NCI-H1436 treated with DMSO at 0.1 percent for 48 hours (cell line): ENCODE measurements at places on chromosomes 5 and 9.

GRCh38 chr9:125538092-125538473 lies 168.9 kb downstream of the MAPKAP1 start:
- DNase-seq = peak; percentile 18

DNA sequence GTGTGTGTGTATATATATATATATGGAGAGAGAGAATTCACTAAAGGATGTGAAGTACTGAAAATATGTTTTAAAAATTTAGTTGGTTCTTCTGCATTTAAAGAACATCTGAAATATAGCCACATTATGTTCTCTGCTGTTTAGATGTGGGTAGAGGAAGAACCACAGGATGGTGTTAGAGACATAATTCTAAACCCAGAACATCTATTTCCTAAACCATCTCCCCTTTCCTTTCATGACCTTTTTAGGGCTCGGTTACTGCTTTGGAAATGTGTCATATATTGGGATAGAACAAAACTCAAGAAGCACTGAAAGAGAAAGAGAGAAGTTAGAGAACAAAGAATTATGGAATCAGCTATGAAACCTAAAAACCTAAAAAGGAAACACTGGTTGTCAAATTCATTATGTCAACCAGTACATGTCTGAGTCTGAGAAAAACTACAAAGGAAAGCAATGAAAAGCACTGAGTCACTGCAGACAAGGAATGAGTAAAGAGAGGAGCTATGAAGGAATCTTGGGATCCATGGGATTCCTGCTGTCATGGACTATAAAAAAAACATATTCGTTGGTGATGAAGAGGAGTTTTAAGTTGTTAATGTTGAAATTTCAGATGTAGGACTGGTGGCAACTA lies 28.4 kb downstream of the SLC12A2 start:
- DNase-seq = no peak

DNA sequence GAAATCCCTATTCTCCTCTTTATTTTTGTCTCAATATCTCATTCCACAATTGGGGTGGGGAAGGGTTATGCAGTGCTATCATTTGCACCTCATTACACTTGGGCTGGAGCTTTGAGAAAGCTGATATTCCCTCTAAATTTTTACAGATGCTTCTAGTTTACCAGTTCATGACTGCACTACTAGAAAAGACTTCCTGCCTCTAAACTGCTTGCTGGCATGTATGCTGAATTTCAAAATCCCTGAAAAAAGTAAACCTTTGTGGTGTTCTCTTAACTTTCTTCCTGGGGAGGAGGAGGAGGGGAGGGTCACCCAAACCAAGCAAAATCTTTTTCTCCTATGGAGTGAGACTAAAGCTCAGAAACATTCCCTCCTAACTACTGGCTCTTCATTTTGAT lies 45.1 kb downstream of the BNC2 start:
- DNase-seq = no peak

DNA sequence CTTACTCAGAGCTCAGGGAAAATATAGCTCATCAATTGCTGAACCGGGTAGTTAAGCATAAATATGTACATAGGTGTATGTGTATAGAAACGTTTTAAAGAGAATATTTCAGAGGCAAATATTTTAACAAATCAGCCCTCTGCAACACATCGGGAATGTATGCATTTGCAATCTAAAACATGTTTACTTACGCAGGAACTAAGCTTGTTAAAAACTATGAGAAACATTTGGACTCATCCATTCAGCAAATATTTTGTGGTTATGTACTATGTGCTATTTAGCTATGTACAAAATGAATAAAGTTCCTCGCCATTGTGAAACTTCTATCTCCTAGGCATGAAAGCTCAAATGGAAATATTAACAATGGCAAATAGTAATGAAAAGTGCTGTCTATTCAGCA lies 469.9 kb downstream of the ARHGEF28 start:
- no peak for DNase-seq

DNA sequence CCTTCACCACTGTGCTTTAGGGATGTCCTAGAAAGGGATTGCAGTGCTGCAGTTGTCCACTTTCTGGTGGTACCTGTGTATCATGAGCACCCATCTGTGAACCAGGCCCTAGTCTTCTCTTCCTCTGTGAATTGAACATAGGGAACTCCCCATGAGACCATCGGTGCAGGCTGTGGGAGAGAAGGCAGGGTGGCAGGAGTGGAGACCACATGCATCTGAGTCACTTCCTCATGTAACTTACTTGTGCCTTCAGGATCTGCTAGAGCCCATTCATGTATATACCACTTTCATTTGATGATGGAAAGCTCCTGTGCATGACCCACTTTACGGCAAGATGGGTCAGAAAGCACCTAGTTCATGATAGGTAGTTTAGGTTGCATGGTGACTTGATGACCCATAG lies 478.1 kb upstream of the CDH9 start:
- no peak for DNase-seq

DNA sequence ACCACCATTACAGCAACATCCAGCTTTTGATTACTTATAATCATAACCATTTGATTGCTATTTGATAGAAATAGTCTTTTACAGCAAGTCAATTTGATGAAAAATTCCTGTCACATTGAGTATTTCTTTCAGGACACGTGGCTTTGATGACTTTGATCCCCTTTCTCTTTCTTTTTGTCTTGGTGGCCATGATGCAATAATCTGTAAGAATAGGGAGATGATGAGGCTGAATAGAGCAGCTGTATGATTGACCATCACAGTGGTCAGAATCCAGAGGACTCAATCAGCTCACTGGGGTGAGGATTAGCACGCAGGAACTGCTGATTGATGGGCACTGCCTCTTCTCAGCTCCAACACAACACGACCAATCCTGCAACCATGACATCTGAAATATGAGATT lies 262.7 kb downstream of the PARP8 start:
- no peak for DNase-seq

DNA sequence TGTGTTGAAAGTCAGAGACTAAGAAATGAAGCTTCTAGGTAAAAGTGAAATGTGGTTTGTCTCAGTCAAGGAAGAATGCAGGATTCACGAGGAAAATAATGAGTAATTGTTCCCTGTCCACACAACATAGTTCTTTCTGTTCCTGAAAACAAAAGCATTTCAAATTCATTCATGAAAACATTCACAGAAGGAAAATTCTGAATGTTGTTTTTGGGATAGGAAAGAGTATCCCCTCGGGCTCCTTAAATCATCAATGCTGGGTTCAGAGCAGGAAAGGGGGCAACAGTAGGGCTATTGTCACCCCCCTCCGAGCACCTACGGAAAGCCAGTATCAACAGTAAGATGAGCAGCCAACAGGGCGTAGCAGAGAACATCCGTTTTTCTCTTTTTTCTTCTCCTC lies 769.9 kb upstream of the ADAMTS16 start:
- DNase-seq = no peak

DNA sequence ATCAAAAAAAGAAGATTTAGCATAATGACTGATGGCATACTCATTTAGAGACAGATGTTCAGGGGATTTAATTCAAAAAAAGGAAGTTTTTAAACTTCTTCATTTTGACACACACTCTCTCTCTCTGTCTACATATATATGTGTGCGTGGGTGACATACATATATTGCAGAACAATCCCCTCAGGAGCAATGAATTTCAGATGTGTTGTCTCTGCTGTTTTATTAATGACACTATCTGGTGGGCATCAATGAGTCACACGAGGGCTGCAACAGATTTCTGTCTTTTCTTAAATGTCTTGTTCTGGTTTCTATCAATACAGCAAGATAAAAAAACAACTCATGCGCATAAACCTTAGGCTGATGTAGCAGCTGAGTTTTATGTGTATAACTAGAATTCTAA lies 123.5 kb upstream of the SLCO6A1 start:
- no peak for DNase-seq

DNA sequence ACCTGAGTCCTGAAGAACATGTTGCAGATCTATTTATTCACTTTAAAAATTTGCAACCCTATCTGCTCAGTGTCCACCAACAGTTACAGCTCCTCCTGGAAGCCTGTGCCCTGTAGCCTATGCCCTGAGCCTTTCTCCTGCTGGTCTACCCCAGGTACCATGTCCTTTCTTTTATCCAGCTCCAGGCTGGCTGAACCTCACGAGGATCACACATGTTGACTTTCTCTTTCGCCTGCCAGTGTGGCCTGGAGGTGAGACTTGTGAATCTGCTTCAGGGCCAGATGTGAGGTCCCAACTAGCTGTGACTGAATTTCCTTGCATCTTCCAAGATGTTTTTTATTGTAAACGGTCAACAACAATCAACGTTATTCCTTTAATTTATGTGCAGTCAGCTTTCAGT lies 70.7 kb downstream of the GDNF start:
- no peak for DNase-seq

GRCh38 chr5:136109453-136110135 lies 23.1 kb upstream of the SMAD5 start:
- DNase-seq = no peak

DNA sequence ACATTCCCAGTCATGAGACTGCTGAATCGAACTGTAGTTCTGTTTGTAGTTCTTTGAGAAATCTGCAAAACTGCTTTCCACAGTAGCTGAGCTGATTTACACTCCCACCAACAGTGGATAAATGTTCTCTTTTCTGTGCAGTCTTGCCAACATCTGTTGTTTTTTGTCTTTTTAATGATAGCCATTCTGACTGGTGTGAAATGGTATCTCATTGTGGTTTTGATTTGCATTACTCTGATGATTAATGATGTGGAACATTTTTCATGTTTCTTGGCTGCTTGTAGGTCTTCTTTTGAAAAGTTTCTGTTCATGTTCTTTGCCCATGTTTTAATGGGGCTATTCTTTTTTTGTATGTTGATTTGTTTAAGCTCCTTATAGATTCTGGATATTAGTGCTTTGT lies 187.3 kb upstream of the TLE4 start:
- DNase-seq = no peak
